ENCODE measurements at places on chromosomes 2 and 18. TPM values are rescaled to one million over a fixed set of nuclear protein-coding genes. Genes with fewer than 3 reads are reported as not detected.

The IGFBP5 gene
- total RNA-seq: 0.07 TPM

- no peak for DNase-seq
Measured at GRCh38 chr2:149816756-149817551, 229.4 kb upstream of the MMADHC start.

GRCh38 chr2:23065936-23066335 is 319.0 kb upstream of the KLHL29 start:
- DNase-seq: no peak

- no peak for DNase-seq
Measured at GRCh38 chr2:238682536-238682935, 165.3 kb upstream of the TWIST2 start.

DNA sequence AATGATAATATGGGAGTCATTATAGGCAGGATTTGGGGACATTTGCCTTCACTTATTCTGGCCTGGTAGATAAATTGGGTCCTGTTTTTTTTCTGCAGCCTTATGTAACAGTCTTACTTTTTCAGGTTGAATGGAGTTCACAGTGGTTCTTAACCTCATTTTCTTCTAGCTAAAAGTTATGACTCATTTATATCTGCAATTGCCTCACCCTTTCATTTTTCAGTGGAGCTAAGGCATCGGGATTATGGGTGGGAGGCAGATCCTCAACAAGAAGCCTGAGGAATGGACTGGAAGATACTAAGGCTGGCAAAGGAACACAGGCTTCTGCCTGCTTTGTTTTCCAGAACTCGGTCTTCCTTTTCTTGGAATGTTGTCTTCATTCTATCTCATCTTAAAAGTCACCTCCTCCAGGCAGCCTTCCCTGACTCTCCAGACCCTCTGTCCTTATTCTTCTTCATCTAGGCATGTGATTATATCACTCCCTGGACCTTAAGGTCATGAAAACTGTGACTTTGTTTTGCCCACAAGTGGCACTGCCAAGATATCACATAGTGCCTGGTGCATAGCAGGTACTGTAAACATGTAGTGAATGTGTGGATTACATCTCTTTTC is 41.0 kb upstream of the ACSL3 start:
- peak; percentile 61 for DNase-seq

DNA sequence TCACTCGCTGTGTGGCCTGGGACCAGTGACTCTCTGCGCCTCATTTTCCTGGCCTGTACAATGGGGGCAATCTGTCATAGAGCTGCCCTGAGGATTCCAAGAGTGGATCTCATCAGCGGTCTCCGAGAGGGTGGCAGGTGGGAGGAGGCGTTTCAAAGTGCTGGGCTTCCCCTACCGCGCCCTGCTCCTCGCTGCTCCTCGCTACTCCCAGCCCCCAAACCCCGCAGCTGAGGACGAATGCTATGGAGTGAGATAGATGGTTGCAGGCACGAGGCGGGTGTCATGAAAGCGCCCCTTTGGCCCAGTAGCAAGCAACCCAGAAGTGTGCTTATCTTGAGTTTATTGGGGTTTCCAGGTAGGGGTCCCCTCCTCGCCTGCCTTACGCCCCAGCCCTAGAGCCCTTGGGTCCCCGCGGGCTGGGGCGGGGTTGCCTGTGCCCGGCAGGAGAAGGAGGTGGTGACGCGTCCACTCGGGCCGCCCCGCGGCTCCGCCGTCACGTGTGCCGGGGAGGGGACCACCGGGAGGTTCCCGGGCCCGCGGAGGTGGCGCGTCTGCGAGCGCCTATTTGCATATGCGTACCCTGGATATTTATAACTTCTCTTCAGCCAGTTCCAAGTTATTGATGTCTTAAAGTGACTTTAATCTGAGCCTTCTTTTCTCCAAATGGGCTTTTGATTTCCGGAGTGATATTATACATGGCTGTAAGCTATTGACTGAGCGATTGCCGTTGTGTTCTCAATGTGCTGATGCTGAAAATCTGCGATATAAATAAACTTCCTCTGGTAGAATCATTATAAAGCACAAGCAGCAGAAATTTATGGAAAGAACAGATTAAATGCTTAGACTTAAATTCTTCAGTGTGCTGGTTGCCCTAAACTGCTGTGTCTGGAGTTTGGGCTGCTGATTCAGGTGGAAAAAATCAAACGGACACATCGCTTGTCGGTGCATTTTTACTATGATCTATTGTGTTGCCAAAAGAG is 263.7 kb downstream of the ATAD2B start:
- no peak for DNase-seq

- DNase-seq: no peak
Measured at GRCh38 chr2:38130876-38131275, 54.9 kb upstream of the CYP1B1 start.

The CETN1 gene
- not detected for total RNA-seq

DNA sequence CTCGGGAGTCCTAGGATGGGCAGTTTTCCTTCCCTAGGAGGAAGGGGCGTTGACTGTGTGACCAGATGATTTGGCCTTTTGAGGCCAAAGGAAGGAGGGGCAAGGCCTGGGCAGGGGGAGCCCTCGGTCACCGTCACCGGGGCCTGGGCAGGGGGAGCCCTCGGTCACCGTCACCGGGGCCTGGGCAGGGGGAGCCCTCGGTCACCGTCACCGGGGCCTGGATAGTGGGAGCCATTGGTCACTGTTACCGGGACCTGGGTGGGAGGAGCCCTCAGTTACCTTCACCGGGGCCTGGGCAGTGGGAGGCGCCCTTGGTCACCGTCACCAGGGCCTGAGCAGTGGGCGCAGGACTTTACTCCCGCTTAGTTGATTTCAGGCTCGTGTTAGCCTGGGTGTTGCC is 17.3 kb downstream of the D2HGDH start:
- no peak for DNase-seq

DNA sequence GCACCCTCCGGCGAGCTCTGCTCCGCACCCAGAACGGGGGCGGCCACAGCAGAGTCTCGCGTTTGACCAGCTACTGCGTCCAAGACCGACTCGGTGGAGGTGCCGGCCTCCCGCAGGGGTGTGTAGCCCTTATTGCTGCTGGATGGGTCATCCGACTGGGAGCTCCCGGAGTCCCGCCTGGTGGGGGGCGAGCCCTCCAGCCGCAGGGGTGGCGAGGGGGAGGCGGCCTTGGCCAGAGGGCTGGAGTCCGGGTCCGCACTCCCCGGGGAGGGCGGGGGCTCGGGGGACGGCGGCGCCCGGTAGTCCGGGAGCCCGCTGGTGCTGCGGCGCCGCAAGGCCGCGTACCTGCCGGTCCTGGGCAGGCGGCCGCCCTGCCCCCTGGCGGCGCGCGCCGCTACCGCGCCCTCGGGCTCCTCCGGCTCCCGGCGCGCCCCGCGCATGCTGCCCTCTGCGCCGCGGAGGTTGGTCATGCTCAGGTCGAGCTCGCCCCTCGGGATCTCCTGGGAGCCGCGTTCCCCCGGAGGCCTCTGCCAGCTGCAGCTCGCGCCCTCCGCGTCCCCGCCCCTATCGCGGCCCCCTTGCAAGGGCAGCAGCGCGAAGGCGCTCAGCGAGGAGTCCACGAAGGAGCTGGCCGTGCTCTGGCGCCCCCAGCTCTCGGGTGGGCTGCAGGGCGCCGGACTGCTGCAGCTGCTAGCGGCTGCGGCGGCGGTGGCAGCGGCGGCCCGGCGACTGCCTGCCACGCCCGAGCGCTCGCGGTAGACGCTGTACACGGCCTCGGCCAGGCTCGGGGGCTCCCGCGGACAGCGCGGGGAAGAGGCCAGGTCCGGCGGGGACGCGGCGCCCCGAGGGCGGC is 4.8 kb downstream of the TMEM200C start:
- no peak for DNase-seq

The PAIP2B gene
- 2.0 TPM for total RNA-seq

- DNase-seq: no peak
Measured at GRCh38 chr2:88537640-88538039, 85.1 kb upstream of the FOXI3 start.

The SCN9A gene
- 1.3 TPM for total RNA-seq

- no peak for DNase-seq
Measured at GRCh38 chr2:30620102-30620501, 173.1 kb downstream of the LCLAT1 start.

The MTHFD2 gene
- total RNA-seq: 302 TPM

The C1GALT1C1L gene
- total RNA-seq: 0.67 TPM

- no peak for DNase-seq
Measured at GRCh38 chr2:5869936-5870335, 177.8 kb downstream of the SOX11 start.

GRCh38 chr2:133389569-133389968 is 178.7 kb downstream of the NCKAP5 start:
- peak; percentile 72 for DNase-seq

The D2HGDH gene
- total RNA-seq: 13.8 TPM

GRCh38 chr18:71998547-71999097 is 545.5 kb downstream of the CBLN2 start:
- no peak for DNase-seq

The STARD6 gene
- not detected for total RNA-seq

DNA sequence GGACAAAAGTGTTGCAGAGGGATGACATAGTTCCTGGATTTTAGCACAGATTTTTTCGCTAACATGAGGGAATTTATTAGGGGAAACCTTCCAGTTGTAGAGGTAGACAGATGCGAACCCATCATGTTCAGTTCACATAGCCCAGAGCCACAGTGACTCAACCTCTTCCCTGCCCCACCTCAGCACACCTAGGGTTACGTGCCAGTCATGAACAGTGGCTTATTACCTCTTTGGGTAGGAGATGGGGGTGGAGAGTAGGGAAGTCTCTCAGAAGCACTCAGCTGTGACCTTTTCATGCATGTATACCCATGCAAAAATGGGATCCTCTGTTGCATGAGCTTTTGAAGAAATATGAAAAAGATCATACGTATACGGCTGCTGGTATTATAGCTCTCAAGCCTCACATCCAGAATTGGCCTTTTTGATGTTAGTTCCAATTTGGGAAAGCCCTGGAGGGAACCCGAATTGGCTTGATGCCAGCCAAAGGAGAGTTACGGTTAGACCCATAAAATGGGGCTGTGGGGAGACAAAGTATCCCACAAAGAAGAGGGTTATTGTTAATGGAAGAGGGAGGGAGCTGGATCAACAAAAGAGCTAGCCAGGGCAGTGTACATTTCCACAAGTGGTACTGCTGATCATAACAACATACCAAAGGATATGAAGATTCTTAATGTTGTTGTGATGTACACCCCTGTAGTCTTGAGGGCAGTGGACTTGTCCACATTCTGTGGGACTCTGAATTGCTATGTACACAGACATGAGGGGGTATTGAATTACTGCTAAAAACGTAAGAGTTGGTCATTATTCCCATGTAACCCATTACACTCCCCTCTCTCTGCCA is 4.9 kb downstream of the TANC1 start:
- peak; percentile 88 for DNase-seq

DNA sequence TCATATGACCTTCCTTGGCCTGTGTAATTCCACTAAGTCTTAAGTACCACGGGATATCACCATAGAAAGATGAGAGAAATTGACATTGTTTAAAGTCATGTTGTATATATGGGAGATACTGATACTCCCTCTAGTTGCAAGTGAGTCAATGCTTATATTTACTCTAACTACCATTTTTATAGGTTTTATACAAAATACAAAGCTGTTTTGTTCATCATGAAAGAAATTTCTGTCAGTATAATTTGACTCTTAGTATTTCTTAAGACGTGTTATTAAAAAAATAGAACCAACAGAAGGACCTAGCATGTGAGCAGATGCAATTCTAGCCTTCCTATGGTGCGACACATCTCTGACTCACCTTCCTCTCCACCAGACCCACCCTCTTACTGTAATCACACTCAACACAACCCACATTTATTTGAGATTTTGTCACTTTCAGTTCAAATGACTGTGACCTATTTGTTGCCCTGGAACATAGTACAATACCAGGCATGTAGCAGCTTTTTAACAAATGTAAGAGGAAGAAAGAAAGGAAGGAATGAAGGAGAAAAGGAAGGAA is 453.1 kb downstream of the CMPK2 start:
- no peak for DNase-seq

All from mammary epithelial cell (primary cell).